Ureter (tissue), 1 donor: ENCODE measurements at places on chromosomes 16 and 17. TPM values are rescaled to one million over a fixed set of nuclear protein-coding genes. Genes with fewer than 3 reads are reported as not detected.

GRCh38 chr16:10504404-10504885, 76.0 kb downstream of the EMP2 start:
- DNase-seq, result no peak

- no peak for DNase-seq
Measured at GRCh38 chr17:50920891-50921586, 54.9 kb upstream of the TOB1 start.

Gene ARL4D
- 34.3 TPM for total RNA-seq

GRCh38 chr16:83900571-83900970, 1.7 kb downstream of the MLYCD start:
- DNase-seq, result no peak

DNA sequence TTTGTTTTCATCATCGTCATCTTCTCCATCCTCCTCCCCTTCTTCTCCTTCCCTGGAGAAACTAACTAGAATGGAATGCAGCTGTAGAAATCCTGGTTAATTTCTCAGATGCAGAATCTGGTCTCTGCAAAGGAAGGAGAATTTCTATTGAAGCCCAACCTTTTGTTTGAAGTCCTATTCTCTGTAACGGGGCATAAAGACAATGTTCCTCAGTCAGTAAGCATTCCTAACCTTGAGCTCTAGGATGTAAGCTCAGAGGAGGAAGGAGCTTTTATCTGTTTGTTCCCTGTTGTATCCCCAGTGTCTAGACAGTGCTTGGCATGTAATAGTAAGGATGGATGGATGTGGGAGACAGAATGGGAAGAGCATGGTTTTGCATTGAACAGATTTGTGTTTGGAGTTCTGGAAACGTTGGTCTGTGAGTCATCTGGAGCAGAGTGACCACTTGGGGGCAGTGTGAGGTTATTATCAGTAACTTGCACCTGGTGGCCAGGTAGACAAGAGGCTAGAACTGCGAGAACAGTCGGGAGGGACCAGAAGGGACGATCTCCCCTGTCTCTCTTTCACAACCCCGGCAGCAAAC, 363.7 kb downstream of the SNX29 start:
- DNase-seq, result no peak

- DNase-seq, result no peak
Measured at GRCh38 chr17:60423865-60424264, 1.6 kb downstream of the CHCT1 start.

- DNase-seq, result peak; percentile 48
Measured at GRCh38 chr16:73572135-73572828, 524.4 kb upstream of the ZFHX3 start.

DNA sequence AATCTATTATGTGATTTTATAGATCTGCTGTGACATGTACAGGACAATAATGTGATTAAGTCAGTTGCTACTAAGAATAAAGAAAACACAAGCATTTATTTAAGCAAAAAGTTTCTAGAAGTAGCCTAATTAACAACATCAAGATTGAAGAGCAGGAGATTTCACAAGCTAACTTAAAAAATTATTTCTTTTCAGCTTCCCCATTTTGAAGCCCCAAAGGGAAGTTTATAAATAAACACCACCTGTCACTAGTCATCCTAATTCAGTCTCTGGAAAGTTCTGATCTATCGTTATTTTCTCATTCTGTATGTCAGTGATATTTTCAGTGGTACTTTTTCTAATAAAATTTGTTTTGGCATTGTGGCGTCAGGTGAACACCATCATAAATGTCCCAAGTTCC, 8.3 kb downstream of the CAPNS2 start:
- no peak for DNase-seq

- DNase-seq, result no peak
Measured at GRCh38 chr16:81567987-81568748, 123.6 kb downstream of the CMIP start.

Gene RAC3
- 5.0 TPM for total RNA-seq

Gene ABCC12
- not detected for total RNA-seq

- peak; percentile 69 for DNase-seq
Measured at GRCh38 chr16:85699628-85700027, 10.9 kb upstream of the GINS2 start.

DNA sequence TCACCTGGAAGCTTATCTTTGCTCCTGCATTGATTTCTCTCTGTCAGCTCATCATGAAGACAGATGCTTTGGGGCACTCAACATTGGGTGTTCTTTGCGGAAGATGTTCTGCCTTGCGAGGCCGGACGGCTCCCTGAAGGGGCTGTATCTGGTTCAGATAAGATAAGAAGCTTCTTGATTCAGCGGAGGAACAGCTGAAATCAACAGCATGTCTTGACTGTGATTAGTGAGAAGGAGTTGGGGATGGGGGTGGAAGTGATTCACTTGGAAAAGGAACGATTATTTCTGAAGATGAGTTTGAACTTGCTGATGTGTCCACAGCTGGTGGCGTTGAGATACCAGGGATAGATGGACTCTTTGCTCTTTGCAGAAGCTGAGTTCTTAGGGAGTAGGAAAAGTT, 126.9 kb upstream of the WSCD1 start:
- no peak for DNase-seq

DNA sequence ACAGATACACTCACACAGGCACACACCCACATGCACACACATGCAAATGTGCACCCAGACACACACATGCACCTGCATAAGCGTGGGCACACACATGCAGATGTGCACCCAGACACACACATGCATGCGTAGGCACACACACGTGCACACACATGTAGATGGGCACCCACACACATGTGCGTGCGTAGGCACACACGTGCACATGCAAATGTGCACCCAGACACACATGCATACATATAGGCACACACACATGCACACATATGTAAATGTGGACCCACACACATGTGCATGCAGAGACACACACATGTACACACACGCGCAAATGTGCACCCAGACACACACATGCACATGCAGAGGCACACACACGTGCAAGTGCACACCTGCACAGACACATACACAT, 60.3 kb downstream of the MRM1 start:
- no peak for DNase-seq

GRCh38 chr16:30051518-30051917, 14.0 kb upstream of the ALDOA start:
- DNase-seq, result no peak

Gene ZMYND15
- 1.7 TPM for total RNA-seq

GRCh38 chr17:9520649-9521048, 55.0 kb downstream of the STX8 start:
- DNase-seq, result no peak

DNA sequence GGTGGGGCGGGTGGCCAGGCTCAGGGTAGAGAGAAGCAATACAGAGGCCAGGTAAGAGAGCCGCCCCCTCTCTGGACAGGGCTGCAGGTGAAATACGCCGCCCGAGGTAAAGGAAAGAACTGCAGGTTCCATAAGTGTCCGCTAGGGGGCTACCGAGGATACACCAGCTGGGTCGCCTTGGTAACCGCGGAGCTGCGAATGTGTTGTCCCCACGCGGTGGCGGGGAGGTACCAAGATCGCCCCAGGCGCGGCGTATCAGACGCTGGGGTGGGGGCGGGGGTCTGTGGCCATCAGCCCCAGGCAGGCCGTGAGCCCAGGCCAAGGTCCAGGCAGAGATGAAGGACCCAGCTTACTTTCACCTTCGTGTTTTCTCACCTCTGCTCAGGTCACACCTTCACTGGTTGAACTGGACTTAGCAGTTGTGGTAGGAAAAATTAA, 18.4 kb upstream of the ZFP90 start:
- peak; percentile 84 for DNase-seq

DNA sequence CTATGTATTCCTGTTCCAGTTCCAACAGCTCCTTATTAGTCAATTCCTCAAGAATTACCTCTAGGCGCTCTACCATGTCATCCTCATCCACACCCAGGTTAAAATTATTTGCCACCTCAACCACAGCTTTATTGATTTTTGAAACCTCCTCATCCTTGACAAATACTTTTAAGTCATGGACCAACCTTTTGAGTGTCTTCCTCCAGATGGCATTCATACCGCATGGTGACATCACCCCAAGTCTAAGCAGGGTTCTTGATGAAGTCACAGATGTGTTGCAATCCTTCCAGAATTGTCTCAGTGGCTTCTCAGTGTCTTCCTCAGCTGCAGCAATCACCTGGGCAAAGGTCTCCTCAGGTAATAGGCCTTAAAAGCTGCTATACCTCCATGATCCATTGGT, 40.1 kb downstream of the BCL7C start:
- no peak for DNase-seq

DNA sequence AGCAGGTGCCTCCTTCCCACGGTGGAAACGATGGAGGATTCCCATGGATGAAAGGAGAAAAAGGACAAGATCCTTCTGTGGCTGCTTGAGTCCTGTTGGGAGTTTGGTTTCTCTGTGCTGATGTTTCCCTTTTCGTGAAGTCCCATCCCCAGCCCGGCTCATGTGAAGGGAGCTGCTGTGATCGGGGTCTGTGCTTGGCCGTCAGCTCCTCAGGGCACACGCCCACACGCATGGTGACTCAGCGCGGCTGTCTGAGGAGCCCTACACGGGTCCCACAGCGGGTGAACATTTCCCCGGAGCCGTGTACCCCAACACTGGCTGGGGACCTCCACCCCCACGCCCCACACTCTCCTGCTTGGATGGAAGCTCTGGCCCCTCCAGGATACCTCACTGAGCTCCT, 44.5 kb upstream of the SSTR5 start:
- no peak for DNase-seq

GRCh38 chr16:59260892-59261291, 526.8 kb upstream of the GOT2 start:
- DNase-seq, result no peak

DNA sequence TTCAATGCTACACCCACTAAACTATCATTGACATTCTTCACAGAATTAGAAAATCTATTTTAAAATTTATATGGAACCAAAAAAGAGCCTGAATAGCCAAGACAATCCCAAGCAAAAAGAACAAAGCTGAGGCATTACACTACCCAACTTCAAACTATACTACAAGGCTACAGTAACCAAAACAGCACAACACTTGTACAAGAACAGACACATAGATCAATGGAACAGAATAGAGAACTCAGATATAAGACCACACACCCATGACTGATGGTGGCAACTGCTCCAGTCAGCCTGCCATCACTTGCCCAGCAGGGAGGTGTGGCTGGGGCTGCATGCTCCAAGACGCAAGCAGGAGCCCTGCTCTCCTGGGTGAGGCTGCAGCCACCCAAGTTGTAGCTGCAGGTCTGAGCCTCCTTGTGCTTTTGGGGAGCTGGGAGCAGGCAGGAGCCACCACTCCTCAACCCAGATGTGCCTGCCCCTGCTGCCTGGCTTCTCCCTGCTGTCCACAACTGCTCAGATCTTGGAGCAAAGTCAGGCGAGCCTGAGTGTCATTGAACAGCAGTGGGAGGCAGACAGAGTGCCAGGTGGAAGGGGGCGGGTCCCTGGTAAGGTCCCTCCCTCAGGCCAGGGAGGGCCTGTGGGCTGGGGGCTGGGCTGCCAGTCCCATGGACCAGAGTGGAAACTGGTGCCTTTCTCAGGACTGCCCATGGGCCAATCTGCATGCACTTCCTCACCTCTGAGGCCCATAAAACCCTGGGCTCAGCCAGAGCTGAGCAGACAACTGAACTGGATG, 24.7 kb downstream of the SSH2 start:
- DNase-seq, result no peak

DNA sequence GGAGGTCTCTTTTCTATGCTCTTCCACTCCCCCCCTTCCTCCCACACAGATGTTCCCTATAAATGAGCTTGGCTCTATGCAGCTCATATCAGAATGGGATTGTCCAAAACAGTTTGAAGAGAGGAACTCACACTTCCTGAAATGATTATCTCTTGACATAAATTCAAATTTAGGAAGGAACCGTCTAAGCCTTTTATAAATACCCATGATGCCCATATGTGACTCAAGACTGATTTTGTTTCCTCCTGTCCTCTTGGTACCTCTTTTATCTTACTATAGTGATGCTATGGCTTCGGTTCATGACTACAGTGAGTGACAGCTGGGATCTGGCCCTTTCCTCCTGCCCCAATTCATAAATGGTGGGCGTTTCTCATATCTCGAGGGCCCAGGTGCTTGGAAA, 16.6 kb upstream of the TERF2 start:
- DNase-seq, result no peak

GRCh38 chr17:45361451-45361850, 44.6 kb upstream of the MAP3K14 start:
- no peak for DNase-seq

- no peak for DNase-seq
Measured at GRCh38 chr16:57179215-57179828, 6.5 kb downstream of the PSME3IP1 start.

- DNase-seq, result no peak
Measured at GRCh38 chr16:70804153-70804733, 3.3 kb upstream of the VAC14 start.

- DNase-seq, result no peak
Measured at GRCh38 chr16:86083382-86084002, 184.5 kb downstream of the IRF8 start.

Gene ABCA9
- 4.3 TPM for total RNA-seq

Gene CDRT15
- total RNA-seq, result not detected

DNA sequence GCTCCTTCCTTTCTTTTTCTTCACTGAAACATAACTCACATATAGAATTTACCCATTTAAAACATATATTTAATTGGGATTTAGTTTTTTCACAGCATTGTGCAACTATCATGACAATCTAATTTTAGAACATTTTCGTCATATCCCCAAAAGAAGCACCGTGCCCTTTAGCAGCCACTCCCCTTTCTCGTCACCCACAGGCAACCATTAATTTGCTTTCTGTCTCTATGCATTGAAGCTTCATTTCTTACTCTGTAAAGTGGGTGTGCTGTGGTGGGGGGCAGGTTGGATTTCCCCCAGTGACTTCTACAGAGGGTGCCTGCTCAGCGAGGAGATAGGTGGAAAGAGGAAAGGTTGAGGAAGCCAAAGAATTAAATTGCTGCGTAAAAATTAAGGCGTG, 35.8 kb downstream of the MRC2 start:
- DNase-seq, result no peak

DNA sequence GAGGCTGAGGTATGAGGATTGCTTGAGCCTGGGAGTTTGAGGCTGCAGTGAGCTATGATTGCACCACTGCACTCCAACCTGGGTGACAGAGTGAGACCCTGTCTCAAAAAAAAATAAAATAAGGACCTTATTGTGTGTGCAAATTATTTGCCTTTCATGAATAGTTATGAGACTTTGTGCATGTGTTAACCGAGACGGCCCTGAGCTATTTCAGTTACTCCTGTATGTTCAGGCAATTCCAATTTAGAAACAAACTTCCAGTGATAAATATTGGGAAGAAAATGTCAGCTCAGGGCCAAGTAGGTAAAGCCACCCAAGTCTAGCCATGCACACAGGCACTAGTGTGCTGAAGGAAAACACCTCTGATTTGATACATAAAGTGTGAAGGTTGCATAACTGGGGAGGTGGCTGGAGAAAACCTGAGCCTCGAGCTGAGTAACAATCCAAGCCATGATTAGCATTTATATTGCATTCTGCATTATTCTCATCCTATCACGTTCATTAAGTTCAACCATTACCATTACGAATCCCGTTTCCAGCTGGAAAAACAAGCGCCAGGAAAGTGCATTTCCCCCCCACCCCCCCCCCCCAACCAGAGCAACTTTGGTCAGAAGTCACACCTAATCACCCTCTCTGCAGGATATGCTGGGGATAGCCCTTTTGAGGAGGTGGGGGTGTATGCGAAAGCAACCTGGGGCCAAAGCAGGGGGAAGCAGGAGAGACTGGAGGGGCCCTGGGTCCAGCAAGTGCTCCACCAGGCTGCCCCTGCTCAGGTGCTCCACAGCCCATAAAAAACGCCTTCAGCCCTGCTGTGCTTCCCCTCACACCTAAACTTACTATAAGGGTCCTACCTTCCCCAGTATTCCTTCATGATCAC, 18.6 kb upstream of the ENDOV start:
- no peak for DNase-seq
